Fibroblast of skin of right biceps (primary cell): ENCODE measurements at places on chromosomes 5 and 9.

- DNase-seq = peak; percentile 85
Observed at GRCh38 chr5:14153932-14154731, 11.0 kb downstream of the TRIO start.

- DNase-seq = no peak
Observed at GRCh38 chr5:79716839-79717238, 27.2 kb downstream of the CMYA5 start.

- no peak for DNase-seq
Observed at GRCh38 chr5:148966348-148966747, 96.5 kb downstream of the SH3TC2 start.

- DNase-seq = no peak
Observed at GRCh38 chr9:93111371-93112115, 15.5 kb downstream of the CARD19 start.

- DNase-seq = peak; percentile 36
Observed at GRCh38 chr9:89969156-89969675, 364.4 kb downstream of the GADD45G start.

GRCh38 chr5:41794471-41794870 is 75.8 kb downstream of the OXCT1 start:
- DNase-seq = peak; percentile 98

- peak; percentile 57 for DNase-seq
Observed at GRCh38 chr5:31806561-31806960, 167.6 kb downstream of the PDZD2 start.

GRCh38 chr5:80276186-80276585 is 20.3 kb upstream of the SERINC5 start:
- DNase-seq = no peak

DNA sequence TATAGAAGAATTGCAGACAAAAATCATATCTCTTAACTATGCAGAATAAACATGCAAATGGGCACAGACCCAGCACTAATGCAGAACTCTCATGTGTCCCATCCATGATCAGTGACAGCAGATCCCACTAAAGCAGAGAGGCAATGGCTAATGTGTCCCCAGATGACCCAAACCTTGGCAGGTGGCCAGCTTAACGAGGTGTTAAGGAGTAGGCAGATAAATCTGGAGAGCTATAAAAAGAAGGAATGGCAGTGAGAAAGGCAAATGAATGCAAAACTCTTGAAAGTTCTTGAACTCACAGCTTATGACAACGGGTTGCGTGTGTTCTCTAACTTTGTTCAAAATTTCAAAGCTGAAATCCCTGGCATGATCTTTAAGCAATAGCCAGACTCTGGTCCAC is 265.4 kb downstream of the RASEF start:
- peak; percentile 0 for DNase-seq

- DNase-seq = peak; percentile 99
Observed at GRCh38 chr5:38845526-38846378, at the start of gene OSMR. Gene OSMR, plus strand, starts transcription at chr5:38846012. Its CDS starts 23,033 bp downstream, at chr5:38869045.

GRCh38 chr5:153551537-153552079 is 61.1 kb downstream of the GRIA1 start:
- DNase-seq = peak; percentile 99

DNA sequence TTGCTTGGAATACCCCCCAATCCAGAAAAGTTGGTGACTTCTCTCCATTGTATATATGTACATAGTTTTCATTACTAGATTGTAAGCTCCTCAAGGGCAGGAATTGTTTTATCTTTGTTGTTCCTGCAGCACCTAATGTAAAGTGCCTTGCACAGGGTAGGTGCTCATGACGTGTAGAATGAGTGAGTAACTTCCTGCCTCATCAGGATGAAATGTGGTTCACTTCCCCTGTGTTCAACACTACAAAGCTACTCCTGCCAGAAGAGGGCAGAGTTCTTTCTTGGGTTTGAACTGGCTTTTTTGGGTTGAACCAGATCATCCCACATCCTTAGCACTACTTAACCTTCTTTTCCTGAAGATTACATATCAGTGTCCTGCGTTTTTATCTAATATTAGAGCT is 23.9 kb downstream of the GTF3C4 start:
- DNase-seq = no peak

- peak; percentile 73 for DNase-seq
Observed at GRCh38 chr5:83377131-83377865, 94.2 kb upstream of the VCAN start.

GRCh38 chr5:93062548-93062947 is 518.5 kb downstream of the NR2F1-AS1 start:
- DNase-seq = no peak

DNA sequence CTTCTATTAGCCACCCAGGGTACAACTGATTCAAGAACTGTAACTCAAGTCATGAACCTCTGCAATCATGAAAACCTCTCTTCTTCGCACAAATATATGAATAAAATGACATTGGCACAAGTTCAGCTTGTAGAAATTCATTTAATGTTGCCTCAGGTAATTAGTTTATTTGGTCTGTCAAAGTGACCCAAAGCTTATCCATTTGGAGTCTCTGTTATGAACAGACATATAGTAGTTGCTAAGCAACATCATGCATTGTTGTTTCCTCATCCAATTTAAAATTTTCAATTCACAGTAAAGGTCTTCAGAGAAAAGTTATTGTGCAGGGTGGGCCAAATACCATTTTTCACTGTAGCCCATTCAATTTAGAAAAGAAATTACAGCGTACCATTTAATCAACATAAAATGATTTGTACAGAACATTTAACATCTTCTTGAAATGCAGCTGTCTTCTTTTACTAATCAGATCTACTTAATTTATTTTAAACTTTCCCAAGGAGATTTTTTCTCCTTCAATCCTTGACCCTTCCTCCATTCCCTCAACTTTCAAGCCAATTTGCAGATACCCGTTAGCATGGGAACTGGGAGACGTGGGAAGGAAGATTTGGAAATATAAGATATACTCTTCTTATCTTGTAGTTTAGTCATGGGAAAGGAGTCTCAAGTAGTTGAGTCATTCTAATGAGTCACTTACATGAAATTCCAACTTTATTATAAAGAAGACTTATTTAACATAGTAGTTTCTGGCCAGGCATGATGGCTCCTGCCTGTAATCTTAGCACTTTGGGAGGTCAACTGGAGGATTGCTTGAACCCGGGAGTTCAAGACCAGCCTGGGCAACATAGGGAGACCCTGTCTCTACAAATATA is 231.3 kb downstream of the ATPSCKMT start:
- peak; percentile 93 for DNase-seq

GRCh38 chr5:72505539-72506157 is 1.6 kb downstream of the ZNF366 start:
- no peak for DNase-seq

GRCh38 chr5:143244000-143244736 is 159.3 kb downstream of the NR3C1 start:
- peak; percentile 99 for DNase-seq

DNA sequence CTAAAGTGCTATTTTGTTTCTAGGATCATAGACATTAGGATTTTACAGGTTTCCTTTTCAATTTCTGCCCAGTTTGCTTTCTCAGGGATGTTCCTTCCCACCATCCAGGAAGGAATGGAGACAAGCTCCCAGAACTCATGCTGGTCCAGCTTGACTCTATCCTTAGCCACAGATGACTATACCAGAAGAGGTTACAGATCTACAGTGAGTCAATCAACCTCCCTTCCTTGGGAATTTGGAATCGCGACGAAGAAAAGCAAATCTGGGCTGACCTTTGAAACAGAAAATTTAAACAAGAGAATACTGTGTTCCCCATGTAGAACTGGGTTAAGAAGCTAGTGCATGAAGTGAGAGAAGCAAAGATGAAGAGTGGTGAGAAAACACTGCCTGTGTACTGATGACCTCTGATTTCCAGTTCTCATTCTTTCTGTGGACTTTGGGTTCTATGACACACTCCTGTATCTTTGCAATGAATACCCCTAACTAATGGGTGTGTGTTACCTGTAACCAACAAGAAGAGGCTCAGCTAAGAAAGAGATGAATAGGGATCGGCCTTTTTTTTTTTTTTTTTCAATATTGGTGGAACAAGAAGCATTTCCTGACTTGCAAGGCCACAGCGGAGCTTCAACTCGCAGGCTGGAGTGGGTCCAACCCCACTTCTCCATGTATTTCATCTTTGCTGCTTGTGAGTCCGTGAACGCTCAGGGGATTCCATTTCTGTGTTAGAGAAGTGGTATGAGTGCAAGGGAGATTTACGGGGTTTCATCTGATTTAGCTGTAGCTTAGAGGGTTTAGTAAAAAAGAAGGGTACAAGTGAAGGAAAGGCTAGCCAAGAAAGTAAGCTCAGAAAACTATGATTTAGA is 563.9 kb upstream of the CLINT1 start:
- DNase-seq = no peak

DNA sequence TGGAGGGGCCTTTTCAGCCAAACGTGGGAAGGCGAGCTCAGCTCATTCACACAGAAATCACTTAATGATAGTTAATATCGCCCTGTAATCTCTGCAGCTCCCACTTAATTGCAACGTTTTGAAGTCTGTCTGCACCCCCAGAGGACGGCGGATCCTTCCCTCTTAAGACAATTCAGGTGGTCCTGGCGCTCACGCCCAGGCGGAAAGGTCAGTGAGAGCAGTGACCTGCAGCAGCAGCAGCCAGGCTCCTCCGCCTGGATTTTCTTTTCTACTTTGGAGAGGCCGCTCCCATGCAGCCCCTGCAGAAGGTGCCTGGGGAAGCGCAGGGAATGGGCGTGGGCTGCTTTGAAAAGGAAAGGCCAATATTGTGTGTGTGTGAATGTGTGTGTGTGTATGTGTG is 400.9 kb upstream of the IRX1 start:
- no peak for DNase-seq

DNA sequence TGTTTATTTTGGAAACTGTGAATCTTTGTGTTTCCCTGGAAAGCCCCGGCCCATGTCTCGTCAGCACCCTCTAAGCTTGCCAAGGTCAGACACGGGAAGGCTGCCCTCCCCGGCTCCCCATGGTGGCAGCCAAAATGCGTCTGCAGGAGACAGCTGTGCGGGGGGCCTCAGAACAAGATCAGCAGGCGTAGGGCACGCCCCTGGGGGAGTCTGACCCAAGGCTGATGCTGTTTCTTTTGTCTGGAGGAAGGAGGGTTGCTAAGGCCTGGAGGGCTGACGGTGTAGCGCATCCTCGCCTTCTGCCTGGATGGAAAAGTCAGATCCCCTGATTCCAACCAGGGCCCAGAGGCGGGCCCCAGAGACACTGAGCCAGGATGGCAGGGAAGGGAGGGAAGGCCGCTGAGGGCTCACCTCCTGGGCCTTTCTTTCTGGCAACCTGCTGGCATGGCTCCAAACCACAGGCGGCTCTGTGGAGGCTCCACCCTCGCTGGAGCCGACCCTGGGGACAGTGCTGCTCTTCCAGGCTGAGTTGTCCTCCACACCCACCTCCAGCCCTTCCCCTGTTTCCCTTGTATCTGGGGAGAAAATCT is 57.2 kb downstream of the OLFM1 start:
- DNase-seq = no peak

GRCh38 chr5:14365831-14366430 is 215.7 kb upstream of the OTULINL start:
- peak; percentile 28 for DNase-seq

GRCh38 chr9:111922324-111923013 is 25.9 kb downstream of the UGCG start:
- no peak for DNase-seq

DNA sequence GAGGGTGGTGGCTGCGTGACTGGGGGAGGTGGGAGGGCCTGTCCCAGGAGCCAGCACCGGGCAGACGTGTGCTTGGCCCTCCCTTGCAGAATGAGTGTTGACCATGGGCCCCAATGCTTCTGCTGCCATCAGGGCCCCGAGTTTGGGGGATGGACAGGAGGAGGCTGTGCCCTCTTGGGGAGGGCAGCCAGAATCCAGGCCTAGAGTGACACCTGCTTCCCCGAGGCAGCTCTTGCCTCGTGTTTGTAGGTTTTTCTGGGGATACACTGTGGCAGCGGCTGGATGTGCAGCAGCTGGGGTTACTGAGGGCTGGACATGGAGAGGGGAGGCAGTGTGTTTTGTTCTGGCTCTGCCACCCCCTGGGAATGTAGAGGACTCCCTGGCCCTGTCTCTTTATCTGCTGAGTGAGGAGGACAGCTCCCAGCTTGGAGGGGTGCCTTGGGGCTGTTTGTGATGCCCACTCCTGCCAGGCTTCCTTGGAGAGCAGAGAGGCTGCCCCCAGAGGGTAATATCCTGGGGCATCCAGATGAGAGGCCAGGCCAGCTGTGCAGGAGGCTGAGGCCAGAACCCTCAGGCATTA is 22.7 kb downstream of the WNK2 start:
- DNase-seq = no peak

- DNase-seq = peak; percentile 18
Observed at GRCh38 chr5:61578858-61579503, 246.9 kb downstream of the ZSWIM6 start.

GRCh38 chr9:121950441-121950840 is 142.7 kb downstream of the TTLL11 start:
- no peak for DNase-seq

GRCh38 chr9:137797206-137798120 is 80.1 kb upstream of the CACNA1B start:
- no peak for DNase-seq

DNA sequence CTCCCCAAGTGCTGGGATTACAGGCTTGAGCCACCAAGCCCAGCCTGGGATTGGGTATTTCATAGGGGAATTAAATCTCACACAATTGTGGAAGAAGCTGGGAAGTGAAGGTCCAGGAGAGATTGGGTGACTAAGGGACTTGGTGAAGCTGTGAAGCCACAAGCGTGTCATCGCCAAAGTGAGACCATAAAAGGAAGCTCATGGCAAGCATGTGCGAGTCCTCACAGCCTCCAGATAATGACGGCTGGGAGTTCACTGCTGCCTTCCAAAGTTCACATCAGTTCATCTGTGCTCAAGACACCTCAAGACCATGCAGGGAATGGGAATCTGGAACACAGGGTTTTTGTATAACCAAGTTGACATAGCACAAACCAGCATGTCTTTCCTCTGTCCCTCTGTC is 210.6 kb downstream of the MARCHF11 start:
- DNase-seq = peak; percentile 60

- no peak for DNase-seq
Observed at GRCh38 chr5:67814569-67815311, 400.8 kb upstream of the PIK3R1 start.

GRCh38 chr5:150446088-150446487 is 3.5 kb downstream of the RPS14 start:
- DNase-seq = no peak

DNA sequence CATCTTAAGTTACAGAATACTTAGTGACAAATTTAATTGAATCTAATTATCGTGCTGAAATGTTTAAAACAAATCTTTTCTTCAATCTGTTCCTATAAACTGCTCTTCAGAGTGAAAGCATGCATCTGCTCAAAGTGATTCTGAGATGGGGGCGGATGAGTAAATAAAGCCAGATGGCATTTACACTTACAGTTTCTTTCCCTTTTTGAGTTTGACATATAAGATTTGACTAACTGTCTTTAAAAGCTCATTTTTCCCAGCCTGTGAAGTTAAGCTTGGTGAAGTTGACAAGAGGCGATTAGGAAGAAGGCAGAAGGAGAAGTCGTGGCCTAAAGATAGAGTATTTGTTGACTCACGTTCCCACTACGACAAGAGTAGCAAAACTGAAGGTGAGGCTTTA is 137.4 kb downstream of the LPAR1 start:
- DNase-seq = peak; percentile 31

GRCh38 chr5:141958113-141958512 is at the start of gene PCDH12:
Gene PCDH12, minus strand, starts transcription at chr5:141958202. Its CDS starts 351 bp downstream, at chr5:141957851.
- DNase-seq = peak; percentile 27

GRCh38 chr5:66779528-66779927 is 183.3 kb downstream of the MAST4 start:
- DNase-seq = peak; percentile 31
